ENCODE measurements at places on chromosomes 2 and 18.

GRCh38 chr2:225112362-225113126, 70.3 kb upstream of the DOCK10 start:
- DNase-seq: no peak

DNA sequence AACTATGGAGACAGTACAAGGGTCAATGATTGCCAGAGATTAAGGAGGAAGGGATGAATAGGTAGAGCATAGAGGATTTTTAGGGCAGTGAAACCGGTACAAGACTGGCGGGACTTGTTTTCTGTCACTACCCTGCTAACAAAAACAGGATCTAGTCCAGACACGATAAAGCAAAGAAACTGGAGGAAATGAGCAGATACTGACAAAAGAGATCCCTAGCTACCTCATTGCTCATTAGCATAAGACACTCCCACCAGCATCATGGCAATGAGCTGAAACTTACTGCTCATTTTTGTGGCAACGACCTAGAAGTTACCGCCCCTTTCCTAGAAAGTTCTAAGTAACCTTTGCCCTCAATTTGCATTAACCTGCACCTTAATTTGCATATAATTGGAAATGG, 131.2 kb downstream of the ETAA1 start:
- no peak for DNase-seq

DNA sequence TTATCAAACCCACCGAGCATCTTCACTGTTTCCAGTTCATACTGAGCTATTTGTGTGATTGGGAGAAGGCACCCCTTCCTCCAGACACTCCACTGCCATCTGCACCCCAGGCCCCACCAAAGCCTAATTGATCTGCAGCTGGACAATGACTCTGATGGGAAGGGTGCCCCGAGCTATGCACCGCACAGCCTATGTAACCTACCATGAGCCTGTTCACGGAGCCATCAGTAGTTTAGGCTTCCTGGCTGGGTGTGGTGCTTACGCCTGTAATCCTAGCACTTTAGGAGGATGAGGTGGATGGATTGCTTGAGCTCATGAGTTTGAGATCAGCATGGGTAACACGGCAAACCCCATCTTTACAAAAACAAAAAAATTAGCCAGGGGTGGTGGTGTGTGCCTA, 17.8 kb upstream of the ASAP2 start:
- no peak for DNase-seq

DNA sequence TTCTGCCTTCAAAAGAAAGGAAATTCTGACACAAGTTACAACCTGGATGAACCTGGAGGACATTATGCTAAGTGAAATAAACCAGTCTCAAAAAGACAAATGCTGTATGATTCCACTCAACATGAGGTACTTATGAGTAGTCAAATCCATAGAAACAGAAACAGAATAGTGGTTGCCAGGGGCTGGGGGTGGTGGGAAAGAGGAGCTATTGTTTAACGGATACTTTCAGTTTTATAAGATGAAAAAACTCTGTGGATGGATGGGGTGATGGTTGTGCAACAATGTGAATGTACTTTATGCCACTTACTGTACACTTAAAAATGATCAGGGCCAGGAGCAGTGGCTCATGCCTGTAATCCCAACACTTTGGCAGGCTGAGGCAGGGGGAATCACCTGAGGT, 15.4 kb downstream of the SLC35F5 start:
- no peak for DNase-seq

DNA sequence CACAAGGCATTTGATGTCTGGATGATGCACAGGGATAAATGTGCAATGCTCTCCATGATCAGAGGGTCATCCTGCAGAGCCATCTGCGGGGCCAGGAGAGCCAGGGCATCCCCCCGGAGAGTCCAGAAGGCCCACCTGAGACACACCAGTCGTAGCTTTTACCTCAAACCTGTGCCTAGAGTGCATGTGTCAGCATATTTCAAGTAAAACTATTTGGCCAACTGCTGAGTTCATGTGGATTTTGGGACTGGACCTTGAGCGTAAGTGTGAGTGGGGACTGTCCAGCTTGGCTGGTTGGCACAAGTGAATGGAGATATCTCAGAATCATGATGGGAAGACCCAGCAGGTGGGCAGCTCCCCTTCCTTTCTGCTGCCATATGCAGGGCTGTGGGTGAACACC, 147.8 kb upstream of the TPO start:
- DNase-seq: no peak
